ENCODE measurements at places on chromosomes 3 and 15.

GRCh38 chr3:178078953-178079352 lies 457.3 kb upstream of the KCNMB2 start:
- DNase-seq: peak; percentile 96

DNA sequence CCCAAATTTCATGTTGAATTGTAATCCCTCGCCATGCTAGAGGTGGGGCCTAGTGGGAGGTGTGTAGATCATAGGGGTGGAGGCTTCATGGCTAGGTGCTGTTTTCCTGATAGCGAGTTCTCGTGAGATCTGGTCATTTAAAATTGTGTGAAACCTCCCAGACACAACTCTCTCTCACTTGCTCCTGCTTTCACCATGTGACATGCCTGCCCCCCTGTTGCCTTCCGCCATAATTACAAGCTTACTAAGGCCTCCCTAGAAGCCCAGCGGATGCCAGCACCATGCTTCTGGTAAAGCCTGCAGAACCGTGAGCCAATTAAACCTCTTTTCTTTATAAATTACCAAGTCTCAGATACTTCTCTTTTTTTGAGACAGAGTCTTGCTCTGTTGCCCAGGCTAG lies 36.0 kb downstream of the CCDC54 start:
- DNase-seq: no peak

GRCh38 chr3:46910166-46910760 lies 32.7 kb downstream of the PTH1R start:
- DNase-seq: no peak

GRCh38 chr15:59157840-59158700 lies 48.6 kb upstream of the LDHAL6B start:
- no peak for DNase-seq

DNA sequence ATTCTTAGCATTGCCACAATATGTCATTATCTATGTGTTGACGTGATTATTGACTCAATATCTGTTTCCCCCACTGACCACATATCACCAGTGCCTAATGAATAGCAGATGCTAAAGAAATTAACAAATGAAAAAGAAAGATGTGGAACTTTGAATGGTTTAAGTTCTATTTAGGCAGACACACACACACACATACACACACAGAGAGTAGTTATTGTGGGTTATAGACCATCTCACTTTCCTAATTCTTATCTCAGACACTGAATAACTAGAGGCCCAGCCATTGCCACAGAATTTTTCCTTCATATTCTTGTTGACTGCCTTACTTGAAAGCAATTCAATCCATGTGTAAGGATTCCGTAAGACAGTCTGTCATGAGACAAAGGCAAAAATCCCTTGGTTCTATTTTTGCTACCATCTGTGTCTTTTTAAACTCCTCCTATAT lies 61.9 kb upstream of the PHLDB2 start:
- DNase-seq: no peak

- DNase-seq: no peak
Observed at GRCh38 chr15:27485265-27485664, 514.3 kb downstream of the GABRG3 start.

- no peak for DNase-seq
Observed at GRCh38 chr15:51401051-51401780, 59.8 kb downstream of the GLDN start.

DNA sequence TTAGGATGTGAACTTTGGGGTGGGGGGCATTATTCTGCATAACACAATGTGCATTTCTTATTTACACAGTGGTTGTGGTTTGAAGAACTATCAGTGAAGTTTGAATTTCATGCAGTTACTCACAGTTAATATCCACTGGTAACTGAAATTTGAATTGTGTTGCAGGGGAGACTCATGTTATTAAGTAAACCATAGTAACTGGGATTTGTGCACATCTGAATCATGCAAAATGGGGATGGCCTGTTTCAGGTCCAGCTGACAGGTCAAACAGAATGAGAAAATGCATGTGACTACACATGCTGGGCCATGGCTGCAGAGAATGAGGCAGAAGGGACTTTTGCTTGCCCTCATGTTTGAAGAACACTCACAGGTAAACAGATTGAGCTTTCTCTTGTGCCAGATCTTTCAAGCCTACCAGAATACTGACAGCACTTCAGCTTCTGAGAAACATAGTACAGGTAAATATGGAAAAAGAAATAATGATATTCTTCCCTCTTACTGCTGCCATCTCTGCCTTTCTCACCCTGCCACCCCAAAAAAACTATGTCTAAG lies 115.0 kb downstream of the POLQ start:
- no peak for DNase-seq

- peak; percentile 70 for DNase-seq
Observed at GRCh38 chr3:53850895-53851294, 4.5 kb downstream of the IL17RB start.

DNA sequence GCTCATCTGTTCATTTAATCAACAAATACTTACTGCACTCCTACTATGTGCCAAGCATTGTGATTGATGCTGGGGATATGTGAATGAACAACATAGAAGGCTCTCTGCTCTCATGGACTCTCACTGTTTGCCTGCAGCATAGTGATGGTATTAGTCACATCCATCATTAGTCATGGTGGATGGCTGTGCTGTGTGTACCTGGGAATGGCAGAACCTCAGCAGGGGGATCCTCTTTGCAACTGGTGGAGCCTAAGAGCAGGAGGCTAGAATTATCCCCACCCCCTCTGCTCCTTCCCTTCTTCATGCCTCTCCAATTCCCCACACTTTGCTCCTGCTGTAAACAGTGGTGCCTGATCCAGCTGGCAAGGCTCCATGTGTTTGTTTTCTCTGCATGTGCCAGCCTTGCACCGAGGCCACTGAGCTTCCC lies 20.5 kb downstream of the BOC start:
- DNase-seq: peak; percentile 41

DNA sequence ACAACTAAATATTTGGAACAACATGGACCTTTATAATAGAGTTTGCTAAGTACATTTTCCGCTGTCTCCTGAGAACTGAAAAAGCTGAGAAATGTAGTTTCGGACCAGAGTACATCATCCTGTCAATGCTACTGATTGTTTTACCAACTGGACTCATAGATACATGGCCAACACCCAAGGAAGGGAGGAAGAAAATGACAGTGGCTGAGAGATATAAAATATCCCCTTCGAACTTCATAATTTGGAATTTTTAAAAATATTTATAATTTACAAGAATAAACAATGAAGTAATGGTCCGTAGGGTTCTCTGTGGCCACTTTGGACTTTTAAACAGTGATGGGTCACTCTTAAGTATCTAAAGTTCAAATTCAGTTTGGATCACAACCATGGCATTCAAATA lies 1042.7 kb downstream of the MCTP2 start:
- DNase-seq: no peak

All from lung microvascular endothelial cell (primary cell).